ENCODE measurements at places on chromosomes 1 and 21.

GRCh38 chr1:201828217-201828819, 639 bp upstream of the IPO9 start:
- DNase-seq, result no peak

- peak; percentile 36 for DNase-seq
These were observed 80.9 kb downstream of the COLGALT2 start for GRCh38 chr1:183956559-183957188.

DNA sequence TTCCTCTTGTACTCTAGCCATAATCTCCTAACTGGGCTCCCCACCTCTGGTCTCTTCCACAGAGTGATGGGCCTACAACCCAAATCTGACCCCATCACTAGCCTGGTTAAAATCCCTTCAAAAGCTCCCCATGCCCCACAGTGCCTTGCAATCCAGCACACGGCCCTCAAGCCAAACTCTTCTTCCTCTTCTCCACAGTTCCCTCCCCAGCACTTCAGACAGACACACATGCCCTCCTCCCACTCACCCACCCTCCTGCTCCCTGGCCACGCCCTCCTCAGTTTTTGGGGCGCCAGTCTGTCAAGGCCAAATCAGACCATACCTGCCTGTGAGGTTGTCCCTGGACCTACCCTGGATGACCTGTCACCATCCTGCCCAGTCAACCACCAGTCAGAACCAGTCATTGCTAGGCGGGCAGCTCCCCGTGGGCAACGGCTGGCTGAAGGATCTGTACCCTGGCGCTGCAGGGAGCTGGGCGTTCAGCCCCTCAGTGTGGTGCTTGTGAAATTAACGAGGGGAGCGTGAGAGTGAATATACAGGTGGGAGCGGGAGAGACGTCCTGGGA, 753 bp downstream of the C1orf210 start:
- no peak for DNase-seq

DNA sequence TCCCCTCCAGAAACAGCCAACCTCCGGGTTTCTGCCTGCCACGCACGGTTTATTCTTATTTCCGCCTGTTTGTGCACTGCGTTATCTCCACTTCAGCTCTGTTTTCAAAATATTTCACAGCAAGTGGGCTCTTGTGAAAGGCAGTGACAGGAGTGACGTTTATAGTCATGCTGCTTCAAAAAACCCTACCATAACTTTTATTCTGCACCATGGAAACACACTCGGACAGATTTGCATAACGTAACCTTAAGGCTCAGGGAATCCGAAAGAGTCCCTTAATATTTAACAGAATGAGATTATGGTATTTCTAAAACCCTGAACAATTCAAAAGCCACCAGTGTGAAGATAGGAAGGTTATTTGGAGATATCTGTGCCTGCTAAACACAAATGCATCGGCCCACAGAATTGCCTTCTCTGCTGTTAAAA, 782 bp upstream of the SDE2 start:
- no peak for DNase-seq

DNA sequence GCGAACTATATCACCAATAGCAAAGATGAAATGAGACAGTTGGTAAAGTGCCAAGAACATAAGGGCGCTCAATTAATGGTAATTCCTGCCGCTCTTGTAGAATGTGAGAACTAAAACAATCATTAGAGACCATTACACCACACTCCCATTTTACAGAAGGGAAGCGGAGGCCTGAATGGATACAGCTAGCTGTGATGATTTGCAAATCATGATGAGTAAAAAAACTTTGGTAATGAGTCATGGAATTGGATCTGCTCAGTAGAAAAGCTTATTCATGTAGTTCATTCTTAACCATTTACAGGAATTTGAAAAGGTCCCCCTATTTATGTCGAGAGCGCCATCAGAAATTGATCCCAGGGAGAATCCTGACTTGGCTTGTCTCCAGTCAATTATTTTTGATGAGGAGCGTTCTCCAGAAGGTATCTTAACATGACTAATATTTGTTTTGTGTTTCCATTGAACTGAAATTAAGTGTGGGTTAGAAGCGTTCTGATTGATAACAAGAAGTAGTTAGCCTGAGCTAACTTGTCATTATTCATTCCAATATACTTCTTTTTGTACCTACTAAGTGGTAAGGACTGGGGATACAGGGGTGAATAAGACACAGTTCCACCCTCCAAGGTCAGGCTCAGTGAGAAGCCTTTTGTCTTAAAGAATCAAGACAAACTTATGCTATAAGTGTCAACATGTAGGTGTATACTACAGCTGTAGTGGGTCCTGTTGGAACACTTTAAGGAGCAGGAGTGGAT, 812 bp downstream of the TTC4 start:
- DNase-seq, result no peak

GRCh38 chr1:27120854-27121253, 34.1 kb downstream of the SLC9A1 start:
- no peak for DNase-seq

DNA sequence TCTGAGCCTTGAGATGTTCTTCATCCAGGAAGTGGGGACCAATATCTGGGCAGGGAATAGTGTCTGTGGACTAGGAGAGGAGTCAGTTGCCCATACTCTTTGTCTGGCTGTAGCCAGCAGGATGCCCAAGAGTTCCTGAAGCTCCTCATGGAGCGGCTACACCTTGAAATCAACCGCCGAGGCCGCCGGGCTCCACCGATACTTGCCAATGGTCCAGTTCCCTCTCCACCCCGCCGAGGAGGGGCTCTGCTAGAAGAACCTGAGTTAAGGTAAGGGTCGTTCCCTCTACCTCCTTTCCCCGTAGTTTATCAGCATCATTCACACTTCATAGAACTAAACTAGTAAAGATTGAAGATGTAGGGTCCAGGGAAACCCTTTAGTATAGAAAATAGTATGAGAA, 3.4 kb upstream of the PPOX start:
- no peak for DNase-seq

GRCh38 chr1:11289064-11289463, 16.1 kb downstream of the UBIAD1 start:
- no peak for DNase-seq

DNA sequence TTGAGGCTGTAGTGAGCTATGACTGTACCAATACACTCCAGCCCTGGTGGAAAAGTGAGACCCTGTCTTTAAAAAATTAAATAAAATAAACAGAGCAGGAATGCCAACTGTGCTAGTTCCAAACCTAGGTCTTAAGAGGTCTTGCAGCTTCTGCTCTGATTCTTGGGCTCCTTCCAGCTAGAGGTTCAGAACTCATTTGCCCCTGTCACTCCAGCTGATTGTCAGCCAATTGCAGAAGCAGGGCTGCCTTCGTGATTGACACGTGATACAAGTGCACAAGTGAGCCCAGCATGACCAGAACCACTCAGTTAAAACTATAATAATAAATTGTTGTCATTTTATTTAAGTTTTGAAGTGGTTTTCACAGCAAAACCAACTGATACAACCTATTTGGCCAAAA, 298.4 kb downstream of the USP25 start:
- no peak for DNase-seq

GRCh38 chr1:241532864-241533263, 686 bp downstream of the KMO start:
- peak; percentile 19 for DNase-seq

- DNase-seq, result no peak
These were observed 13.8 kb downstream of the CLDN14 start for GRCh38 chr21:36466061-36466511.

- peak; percentile 81 for DNase-seq
These were observed 556.8 kb downstream of the PTPRU start for GRCh38 chr1:29793101-29793546.

DNA sequence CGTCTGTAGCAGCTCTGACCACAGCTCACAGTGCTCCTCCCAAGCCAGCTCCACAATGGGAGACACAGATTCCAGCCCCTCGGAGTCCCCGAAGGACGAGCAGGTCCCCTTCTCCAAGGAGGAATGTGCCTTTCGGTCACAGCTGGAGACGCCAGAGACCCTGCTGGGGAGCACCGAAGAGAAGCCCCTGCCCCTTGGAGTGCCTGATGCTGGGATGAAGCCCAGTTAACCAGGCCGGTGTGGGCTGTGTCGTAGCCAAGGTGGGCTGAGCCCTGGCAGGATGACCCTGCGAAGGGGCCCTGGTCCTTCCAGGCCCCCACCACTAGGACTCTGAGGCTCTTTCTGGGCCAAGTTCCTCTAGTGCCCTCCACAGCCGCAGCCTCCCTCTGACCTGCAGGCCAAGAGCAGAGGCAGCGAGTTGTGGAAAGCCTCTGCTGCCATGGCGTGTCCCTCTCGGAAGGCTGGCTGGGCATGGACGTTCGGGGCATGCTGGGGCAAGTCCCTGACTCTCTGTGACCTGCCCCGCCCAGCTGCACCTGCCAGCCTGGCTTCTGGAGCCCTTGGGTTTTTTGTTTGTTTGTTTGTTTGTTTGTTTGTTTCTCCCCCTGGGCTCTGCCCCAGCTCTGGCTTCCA, 22.9 kb upstream of the VPS13D start:
- no peak for DNase-seq

GRCh38 chr1:53377438-53377841, 49.6 kb upstream of the LRP8 start:
- no peak for DNase-seq

DNA sequence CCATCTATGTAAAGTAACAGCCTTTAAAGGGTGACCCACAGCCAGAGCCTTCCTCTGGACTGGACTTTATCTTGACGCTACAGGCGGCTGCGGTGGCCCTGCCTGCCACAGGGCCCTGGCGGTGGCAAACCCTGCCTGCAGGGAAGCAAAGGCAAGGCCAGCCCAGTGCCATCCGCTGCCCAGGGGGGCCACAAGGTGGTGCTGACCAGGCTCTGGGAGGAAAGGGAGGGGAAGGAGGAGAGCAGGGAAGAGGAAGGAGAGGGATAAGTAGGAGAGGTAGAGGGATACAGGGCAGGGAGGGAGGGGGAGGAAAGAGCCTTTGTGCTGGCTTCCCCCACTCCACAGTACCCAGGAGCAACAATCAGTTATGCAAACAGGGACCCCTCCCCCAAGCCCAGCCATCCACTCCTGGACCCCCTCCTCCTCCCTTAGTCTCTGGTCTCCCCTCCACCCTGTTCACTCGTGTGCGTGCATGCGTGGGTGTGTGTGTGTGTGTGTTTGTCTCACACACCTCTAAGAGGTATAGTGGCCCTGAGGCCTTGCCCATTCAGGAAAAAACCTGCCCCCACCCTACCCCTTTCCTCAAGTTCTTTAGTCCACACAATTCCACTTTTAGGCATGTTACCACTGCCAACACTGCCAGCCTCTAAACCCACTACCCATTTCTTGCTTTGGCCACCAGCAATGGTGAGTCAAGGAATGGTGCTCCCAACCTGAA, 30.3 kb downstream of the SSBP3 start:
- no peak for DNase-seq

- no peak for DNase-seq
These were observed 663.7 kb downstream of the ADGRL2 start for GRCh38 chr1:82464362-82465001.

DNA sequence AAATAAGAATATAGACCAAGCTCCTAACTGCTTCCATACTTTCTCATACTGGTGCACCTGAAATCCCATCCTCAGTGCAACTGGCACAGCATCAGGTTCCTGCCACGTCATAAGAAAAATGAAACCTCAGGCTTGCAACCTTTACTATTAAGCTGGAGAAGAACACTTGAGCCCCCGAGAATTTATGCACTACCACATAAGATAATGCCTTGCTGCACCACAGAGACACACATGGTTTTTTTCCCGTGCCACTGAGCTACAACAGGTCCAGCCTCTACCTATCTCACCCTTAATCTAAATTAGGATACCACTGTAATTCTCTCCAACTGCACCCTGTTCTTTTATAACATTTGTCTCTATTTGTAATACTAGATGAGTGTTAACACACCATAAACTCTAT, 174.5 kb downstream of the DENND1B start:
- DNase-seq, result no peak

- no peak for DNase-seq
These were observed 27.0 kb upstream of the TMEM39B start for GRCh38 chr1:32045772-32046171.

DNA sequence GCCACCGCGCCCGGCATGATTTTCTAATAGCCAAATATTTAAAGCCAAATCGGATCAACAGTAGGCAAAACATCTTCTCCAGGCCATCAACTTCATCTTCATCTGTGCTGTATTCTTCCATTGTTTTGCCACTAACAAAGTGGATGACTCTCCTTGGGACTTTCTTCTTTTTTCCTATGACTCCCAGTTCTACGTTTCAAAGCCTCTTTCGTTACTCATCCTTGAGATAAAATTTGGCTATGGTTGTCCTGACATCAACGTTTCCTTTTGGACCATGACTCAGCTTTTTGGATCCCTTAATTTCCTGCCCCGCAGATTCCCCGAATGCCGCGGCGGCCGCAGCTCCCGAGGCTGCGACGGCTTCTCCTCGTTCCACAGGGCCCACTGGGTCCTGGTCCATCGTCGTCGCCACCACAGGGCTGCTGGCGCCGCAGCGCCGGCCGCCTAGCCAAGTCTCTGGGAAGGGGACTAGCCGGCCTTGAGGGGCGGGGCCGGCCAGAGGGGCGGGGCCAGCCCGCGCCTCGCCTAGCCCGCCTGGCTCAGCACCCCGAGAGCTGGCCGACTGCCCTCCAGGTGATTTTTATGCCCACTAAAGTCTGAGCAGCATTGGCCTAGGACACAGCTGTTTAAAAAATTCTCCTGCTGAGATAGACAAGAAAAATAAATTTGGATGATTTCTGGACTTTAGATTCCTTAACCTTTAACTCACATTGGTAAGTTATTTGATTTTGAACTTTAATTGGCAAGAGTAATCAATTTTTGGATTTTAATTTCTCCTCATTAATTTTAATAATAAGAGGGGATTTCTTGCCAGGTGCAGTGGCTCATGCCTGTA, 93.9 kb downstream of the ADCY10 start:
- DNase-seq, result peak; percentile 40

- DNase-seq, result no peak
These were observed 41.0 kb upstream of the LAPTM5 start for GRCh38 chr1:30798389-30799232.

DNA sequence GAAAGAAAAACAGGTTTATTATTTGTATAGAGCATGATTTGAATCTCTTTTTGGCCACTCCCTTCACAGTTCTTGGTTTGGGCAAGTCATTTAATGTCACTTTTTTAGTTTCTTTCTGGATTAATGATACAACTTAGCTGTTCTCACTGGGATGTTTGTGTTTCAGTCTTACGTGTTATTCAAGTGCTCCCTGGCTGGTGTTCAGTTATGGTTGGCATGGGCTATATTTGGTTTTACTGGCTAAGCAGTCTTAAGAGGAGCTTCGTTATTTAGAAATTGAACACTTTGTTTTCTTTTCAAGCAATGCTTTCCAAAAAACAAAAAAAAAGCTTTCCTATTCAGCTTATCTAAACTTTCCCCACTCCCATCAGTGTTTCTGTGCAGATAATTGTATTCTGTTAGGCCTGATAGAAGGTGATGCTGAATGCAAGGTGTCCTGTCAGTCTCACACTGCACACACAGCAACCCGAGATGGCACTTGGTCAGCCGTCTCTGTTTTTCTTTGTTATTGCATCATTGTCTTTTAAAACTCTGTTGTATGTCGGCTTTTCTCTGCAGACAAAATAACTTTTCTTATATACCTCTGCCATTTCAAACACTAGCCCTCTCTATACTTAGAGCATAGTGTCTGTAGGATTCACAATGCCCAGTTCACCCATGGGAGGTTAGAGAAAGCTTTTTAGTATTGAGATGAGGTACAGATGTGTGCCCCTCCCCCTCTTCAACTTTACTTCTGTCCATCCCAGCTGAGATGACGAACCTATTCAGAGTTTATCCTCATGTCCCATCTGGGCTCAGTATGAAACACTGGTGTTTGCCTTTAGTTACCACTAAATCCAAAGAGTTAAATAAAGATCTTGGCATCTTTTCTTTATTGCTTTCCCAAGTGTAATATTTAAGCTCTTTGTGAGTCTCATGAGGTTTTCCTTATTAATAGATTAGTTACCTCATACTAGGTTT, 80.2 kb downstream of the VPS13D start:
- DNase-seq, result no peak

GRCh38 chr1:147647796-147648633, 22.3 kb downstream of the ACP6 start:
- peak; percentile 29 for DNase-seq
